ENCODE measurements at places on chromosomes 7 and 10.

- no peak for DNase-seq
Measured at GRCh38 chr7:69568266-69568665, 30.0 kb upstream of the AUTS2 start.

GRCh38 chr10:43027331-43027955 is 49.4 kb upstream of the RET start:
- no peak for DNase-seq

DNA sequence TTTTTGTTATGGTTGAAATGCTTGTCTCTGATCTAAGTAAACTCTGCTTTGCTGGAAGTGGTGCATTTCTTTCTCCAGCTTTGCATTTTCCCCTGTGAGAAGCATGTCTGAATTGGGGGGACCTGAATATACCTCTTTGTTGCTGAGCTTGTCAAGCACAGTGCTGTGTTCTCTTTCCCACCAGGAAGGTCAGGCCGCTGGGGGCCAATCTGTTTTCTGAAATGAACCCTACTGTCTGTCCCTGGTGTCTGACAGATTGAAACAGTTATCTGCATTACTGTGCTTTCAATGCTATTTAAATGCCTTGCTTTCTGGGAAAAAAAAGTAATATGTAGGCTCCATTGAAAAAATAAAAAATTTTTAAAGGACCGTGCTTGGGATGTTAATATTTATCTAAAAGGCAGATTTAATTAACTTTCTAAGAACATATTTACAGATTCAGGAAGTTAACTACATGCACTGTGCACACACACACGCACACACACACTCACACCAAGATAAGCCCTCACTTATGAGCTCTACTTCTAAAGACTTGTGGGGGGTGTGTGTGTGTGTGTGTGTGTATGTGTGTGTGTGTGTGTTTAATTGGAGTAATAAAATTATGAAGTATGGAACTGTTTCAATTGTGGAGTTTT is 127.0 kb upstream of the FZD1 start:
- DNase-seq = no peak

- DNase-seq = no peak
Measured at GRCh38 chr7:84144935-84145334, 49.7 kb downstream of the SEMA3A start.

DNA sequence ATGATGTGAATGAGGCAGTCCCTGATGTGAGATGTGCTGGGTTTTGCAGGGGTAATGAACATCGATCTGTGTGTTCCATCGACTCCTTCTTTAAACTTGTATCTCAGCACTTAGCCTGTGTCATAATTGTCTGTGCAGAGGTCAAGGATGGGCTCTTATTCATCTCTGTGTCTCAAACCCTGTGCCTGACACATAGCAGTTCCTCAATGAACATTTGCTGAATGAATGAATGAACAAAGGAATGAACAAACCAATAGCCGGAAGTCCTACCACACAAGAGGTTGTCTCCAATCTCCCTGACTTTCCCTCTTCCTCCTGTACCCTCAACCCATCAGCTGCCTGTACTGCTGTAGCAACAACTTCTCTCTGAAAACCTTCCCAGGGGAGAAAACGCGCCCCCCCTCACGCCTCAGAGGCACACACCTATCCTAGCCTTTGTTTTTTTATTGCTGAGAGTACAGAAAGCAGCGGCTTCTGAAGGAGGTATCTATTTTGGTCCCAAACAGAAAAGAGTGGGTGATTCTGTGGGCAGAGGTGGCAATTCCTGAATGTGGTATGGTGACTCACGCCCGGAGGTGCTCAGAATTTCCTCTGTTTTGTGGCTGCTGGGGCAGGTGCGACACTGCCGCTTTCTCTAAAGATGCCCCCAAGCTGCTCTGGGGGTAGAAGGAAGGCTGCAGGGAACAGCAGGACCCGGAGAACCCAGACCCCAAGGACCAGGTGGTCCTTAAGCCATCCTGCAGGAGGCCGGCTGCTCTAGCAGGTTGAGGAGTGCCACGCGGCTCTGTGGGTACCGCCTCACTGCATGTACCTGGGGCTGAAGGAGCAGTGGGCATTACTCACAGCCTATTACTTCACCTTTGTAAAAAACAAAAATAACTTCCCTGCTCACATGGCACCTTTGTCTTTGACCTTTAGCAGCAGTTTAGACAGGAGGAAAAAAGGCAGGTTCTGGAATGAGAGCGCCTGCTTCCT is 9.6 kb downstream of the IL2RA start:
- no peak for DNase-seq

GRCh38 chr7:138882249-138882648 is 84.3 kb upstream of the ATP6V0A4 start:
- DNase-seq = no peak

- no peak for DNase-seq
Measured at GRCh38 chr7:150686030-150686631, 625 bp downstream of the GIMAP2 start.

GRCh38 chr7:45149606-45150005 is 8.0 kb upstream of the RAMP3 start:
- no peak for DNase-seq

GRCh38 chr7:32275216-32276009 is 205.2 kb upstream of the PDE1C start:
- no peak for DNase-seq

GRCh38 chr7:64884085-64884912 is 18.8 kb upstream of the ZNF273 start:
- no peak for DNase-seq

DNA sequence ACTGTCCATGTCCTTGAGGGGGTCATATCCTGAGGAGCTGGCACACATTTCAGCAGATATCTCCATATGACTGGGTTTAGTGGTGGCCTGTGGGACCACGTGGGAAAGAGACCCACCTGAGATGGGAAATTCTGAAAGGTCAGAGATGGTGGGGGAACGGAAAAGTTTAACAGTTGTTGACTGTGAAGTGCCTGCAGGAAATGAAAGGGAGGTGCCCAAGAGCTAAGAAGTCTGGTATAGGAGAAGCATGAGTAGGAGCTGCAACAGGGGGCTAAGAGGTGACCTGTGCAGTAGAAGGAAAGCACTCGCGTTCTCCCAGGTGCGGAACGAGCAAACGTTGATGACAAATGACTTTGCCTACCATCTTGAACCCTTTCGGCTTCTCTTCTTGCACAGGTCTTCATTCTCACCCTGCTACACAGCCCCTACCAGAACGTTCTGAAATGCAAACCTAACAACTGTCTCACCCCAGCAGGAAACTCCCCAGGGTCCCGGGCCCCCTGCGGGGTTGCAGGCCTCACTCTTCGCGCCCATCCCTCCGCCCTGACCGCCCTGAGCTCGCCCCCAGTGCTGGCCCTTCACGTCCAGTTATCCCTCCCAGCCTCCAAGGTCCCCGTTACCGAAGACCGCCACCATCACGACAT is 9.8 kb upstream of the FXYD4 start:
- DNase-seq = no peak

GRCh38 chr7:87474533-87475358 is 734 bp downstream of the ABCB4 start:
- peak; percentile 12 for DNase-seq

- peak; percentile 86 for DNase-seq
Measured at GRCh38 chr10:75097666-75098285, 13.7 kb upstream of the SAMD8 start.

DNA sequence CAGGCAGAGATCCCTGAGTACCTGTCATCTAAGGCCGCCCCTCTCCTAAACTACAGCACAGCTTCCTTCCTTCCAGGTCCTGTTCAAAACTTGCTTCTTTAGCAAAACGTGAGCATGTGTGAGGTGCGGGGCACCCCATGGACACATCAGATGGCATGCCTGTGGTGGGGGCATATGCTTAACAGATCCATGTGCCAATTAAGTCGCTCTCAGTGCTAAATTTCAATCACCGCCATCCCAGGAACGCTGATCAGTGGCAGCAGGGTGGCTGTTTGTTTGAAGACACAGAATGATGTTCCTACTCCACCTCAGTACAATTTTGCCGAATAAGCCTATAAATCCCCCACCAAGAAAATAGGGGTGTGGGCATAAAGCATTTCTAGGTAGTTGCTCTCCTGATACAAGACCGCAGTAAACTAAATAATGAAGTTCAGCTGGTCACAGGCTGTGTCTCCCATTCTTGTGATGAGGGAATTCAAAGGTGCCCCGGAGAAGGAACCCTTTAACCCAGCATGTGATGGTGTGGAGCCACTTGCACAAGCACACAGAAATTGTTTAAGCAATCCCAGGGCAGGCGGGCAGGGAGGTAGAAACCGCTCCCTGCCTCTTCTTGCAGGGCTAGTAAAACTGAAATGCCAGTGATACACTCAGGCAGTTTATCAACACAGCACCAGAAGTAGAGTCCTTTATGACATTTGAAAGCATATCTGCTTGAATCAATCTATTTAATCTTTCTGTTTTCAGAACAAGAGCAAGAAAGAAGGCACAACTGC is 205.7 kb downstream of the SORCS1 start:
- no peak for DNase-seq

GRCh38 chr7:141954334-141954733 is 7.6 kb upstream of the CLEC5A start:
- DNase-seq = no peak

GRCh38 chr10:110706690-110707098 is 62.6 kb downstream of the RBM20 start:
- DNase-seq = no peak

- DNase-seq = no peak
Measured at GRCh38 chr10:119238577-119238976, 31.2 kb downstream of the GRK5 start.

GRCh38 chr10:134247-135131 is 766 bp upstream of the ZMYND11 start:
- DNase-seq = peak; percentile 55

DNA sequence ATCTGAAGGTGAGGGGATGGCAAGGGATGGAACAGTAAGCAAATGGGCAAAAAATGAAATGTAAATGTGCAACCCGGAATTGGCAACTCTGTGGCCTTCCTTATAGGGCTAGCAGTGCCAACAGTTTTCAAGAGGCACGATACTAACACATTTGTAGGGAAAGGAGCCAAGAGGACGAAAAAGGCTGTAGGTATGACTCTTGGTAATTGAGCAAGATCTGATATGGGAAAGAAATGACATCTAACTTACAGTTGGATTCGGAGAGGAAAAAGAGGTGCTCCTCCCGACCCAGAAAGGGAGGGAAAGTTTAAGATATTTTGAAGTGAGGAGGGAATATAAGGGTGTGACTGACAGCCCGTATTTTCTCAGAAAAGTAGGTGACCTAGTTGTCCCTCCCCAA is 2.1 kb upstream of the CREM start:
- DNase-seq = no peak

DNA sequence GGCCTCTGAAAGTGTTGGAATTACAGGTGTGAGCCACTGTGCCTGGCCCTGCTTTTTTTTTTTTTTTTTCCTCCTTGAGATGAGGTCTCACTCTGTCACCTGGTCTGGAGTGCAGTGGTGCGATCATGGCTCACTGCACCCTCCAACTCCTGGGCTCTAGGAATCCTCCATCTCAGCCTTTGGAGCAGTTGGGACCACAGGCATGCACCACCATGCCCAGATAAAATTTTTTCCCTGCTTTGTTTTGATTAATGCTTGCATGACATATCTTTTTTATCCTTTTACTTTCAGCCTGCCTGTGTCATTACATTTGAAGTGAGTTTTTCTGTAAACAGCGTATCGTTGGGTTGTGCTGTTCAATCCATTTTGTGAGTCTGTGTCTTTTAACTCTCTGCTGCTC is 97.0 kb downstream of the ANKRD61 start:
- DNase-seq = no peak

GRCh38 chr7:139992353-139993044 is 70.3 kb downstream of the PARP12 start:
- peak; percentile 18 for DNase-seq

DNA sequence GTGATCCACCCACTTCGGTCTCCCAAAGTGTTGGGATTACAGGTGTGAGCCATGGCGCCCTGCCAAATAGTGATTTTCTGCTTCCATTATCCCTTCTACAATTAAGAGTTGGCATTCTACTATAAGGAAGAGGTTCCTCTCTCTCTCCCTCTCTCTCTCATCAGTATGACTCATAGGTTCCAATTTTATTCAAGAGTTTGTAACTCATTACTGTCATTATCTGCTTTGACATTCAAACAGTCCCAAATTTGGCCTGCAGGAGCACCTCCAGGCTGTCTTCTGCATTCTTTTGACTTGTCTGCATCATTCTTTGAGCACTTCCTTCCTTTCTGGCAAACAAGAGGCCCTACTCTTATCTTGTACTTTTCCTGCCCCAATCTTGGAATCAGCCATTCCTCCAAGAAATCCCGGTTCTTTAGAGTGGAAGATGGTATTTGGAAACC is 33.2 kb upstream of the CALU start:
- no peak for DNase-seq

GRCh38 chr7:69898189-69898588 is 299.9 kb downstream of the AUTS2 start:
- DNase-seq = peak; percentile 22

GRCh38 chr10:124346831-124347230 is 71.9 kb downstream of the OAT start:
- no peak for DNase-seq

- peak; percentile 19 for DNase-seq
Measured at GRCh38 chr7:99498546-99498944, 1.5 kb downstream of the ZNF394 start.

DNA sequence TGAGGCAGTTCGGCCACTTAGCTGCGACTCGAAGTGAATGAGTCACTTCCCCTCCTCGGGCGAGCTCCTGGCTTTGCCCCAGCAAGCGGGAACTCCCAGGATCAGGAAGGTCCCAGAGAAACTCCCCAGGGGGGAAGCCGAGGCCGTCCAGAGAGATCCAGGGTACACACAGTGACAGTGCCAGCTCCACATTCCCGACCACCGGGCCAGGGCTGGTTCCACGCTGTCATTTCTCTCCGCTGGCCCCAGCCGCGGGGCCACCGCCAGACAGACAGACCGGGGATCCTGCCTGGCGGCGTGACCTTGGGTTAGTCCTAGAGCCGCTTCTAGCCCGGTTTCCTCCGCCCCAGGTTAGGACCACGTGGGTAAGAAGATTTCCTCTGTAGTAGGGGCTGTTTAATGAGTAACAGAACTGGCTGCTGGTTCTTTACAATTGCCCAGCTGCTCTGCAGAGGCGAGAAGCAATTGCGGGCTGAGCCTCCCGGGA is 463 bp upstream of the UPP1 start:
- peak; percentile 67 for DNase-seq

DNA sequence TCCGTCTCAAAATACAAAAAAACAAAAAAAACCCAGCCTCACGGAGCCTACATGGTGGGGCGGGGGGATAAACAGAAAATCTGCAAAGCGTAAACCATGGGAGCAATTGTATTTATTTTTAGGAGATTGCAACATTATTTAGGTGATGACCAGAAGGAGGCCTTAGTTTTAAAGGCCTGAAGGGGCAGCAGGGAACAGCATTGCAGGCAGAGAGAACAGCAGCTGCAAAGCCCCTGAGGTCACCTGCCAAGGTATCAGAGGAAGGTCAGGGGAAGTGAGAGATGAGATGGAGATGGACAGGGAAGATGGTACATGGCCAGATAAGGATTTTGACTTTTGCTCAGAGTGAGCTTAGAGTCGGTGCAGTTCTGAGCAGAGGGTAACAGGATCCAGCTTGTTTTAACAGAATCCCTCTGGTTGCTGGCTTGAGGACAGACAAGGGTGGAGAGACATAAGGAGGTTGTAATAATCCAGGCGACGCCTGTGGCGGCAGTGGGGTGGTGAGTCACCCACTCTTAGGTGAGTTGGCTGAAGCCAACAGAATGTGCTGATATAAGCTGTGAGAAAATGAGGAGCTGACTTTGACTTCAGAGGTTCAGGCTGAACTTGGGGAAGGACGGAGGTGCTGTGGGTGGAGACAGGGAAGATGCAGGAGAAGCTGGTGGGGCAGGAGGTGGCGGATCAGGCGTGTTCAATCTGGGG is 82.3 kb upstream of the GTF2I start:
- no peak for DNase-seq
